ENCODE measurements at places on chromosomes 6 and 20.

DNA sequence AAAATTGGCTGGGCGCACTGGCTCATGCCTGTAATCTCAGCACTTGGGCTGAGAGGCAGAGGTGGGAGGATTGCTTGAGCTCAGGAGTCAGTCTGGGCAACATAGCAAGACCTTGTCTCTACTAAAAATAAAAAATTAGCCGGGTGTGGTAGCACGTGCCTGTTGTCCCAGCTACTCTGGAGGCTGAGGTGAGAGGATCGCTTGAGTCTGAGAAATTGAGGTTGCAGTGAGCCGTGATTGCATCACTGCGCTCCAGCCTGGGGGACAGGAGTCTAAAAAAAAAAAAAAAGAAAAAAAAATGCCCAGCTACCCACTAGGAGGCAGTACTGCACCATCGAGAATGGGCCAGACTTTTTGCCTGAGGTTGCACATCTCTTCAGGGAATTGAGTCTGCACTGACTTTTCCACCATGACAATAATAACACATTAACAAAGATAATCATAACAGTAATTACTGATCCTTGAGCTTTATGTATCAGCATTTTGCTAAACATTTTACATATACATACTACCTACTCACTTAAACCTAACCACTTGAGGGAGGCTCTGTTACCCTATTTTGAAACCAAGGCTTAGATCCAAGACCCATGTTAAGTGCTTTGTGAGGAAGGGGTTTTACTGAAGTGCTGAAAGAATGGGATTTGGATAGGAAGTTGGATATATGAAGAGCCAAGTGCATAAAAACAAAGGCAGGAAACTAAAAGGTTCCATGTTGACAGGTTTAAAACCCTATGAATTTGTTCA, 21.0 kb downstream of the SRSF3 start:
- DNase-seq = peak; percentile 73

GRCh38 chr6:170083236-170084051, 207.4 kb downstream of the DLL1 start:
- no peak for DNase-seq

GRCh38 chr20:40710603-40711002, 21.6 kb upstream of the MAFB start:
- no peak for DNase-seq

GRCh38 chr6:119329794-119330180, 19.8 kb downstream of the MAN1A1 start:
- no peak for DNase-seq

DNA sequence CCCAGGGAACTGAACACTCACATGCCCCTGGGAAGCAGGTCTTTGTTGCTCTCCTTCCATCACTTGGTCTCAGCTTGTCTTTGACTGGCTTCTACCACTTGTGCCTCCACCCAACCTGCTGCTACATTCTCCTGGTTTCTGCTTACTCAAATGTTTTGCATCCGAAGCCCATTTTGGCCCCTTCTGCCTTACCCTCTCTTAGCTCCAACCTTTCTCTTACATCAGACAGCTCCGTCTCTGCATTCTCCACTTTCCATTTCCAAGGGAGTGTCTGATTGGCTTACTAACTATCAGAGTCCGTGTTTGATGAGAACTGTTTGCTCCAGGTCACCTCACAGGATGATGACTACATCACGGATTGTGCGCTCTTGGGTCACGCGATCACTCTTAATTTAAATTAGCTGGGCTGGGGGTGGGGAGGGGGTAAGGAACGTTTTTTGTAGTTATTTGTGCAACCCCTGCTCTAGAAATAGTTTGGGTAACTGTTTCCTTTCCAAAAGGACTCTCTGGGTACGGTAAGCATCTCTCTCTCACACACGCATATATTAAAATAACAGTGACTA, 844 bp upstream of the ABRACL start:
- DNase-seq = peak; percentile 25

DNA sequence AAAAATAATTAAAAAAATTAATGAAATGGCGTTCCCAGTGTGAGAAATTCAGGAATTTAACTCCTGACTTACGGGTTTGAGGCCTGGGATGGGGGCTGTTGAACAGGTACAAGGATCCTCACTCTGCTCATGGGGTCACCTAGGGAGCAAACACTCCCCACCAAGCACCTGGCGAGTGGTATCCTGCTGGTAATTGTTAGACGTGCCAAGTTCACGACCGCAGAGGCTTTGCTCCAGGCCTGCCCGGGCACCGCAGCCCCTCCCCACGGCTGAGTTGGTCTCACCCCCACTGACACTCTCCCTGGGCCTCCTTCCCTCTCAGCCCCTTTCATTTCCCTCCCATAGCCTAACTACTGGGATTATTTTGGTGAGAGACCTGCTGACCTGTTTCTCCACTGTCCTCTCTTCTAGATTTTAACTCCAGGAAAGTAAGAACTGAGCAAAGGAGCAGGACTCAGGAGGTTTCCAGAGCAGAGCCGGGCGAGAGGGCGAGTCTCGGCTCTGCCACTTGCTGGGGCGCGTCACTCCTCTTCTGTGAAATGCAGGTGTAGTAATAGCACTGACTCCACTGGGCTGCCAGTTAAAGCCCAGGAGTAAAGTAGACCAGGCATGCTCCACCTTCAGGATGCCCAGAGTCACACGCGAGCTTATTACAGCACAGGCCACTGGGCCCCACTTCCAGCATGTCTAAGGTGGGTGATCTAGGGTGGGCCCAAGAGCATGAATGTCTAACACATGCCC, 22.8 kb downstream of the BMP7 start:
- DNase-seq = no peak

DNA sequence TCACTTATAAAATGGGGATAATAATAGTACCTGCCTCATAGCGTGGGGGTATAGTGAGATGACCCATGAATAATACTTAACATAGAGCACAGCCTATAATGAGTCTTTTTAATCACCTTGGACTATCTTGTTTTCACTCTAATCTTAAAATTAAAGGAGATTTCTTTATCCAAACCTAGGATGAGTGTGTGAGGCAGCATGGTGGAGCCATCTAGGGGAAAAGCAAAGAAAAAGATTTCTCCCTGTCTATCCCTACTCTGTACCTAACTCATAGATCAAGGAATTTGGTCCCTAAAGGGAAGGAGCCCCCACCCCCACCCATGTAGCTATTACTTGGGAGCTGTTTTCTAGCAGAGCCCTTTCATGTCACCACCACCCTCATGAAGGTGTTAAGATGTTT, 45.2 kb upstream of the PAK5 start:
- DNase-seq = no peak

GRCh38 chr6:11628562-11628961, 91.0 kb downstream of the TMEM170B start:
- no peak for DNase-seq

DNA sequence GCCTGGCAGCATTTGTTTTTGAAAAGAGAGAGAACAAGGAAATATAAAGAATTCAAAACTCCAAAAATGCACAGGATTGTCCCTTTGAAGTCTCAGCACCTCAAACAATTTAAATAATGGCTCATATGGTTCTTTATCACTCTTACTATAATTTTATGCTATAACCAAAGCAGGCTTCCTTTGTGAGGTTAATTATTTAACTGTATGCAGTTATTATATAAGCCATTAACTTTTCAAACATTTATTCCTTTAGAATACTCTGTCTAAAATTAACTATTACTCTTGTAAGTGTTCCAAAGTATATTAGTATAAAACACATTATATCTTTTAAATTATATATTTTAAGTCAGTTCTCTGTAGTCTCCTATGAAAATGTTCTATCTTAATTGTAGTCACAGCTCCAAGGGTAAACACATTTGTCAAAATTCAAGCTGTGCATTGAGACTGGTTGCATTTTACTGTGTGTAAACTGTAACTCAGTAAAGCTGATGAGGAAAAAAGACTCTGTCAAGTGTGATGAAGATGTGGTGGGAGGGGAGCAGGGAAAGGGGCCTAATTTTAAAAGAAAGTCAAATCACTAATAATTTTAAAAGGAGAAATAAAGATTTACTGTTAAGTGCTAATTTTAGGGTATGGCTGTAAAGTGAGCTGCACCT, 20.0 kb upstream of the PLAGL1 start:
- DNase-seq = no peak

- DNase-seq = no peak
These were observed 18.1 kb downstream of the HLA-DPB1 start for GRCh38 chr6:33093855-33094254.

DNA sequence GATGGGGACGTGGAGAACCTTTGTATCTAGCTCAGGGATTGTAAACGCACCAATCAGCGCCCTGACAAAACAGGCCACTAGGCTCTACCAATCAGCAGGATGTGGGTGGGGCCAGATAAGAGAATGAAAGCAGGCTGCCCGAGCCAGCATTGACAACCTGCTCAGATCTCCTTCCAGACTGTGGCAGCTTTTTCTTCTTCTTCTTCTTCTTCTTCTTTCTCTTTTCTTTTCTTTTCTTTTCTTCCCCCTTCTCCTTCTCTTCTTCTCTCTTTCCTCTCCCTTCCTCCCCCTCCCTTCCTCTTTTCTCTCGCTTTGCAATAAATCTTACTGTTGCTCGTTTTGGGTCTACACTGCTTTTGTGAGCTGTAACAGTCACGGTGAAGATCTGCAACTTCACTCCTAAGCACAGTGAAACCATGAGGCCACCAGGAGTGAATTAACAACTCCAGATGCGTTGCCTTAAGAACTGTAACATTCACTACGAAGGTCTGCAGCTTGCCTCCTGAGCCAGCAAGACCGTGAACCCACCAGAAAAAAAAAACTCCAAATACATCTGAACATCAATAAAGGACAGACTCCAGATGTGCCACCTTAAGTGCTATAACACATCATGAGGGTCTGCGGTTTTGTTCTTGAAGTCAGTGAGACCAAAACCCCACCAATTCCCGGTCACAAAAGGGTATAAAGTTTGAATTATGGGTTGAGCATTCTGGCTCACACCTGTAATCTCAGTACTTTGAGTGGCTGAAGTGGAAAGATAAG, 19.6 kb upstream of the SERPINB1 start:
- DNase-seq = no peak

DNA sequence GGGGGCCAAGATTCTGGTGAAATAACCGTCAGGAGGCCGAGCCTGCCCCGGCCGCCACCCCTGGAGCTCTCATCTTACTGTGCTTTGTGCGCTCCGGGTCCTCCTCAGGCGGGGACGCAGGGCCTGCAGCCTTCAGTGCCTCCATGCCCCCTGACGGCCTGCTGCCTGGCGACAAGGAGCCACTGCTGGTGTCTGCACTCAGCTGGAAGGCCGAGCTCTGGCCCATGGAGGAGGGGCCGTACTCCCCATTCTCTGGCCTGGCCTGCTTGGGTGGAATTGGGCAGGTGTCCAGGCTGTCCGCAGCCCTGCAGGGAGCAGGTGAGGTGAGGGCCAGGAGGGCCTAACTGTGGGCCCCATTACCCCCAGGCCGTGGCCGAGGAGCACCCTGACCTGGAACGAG, 5.3 kb downstream of the ZNF512B start:
- DNase-seq = no peak

- no peak for DNase-seq
These were observed 9.5 kb downstream of the DAAM2 start for GRCh38 chr6:39801456-39802251.

DNA sequence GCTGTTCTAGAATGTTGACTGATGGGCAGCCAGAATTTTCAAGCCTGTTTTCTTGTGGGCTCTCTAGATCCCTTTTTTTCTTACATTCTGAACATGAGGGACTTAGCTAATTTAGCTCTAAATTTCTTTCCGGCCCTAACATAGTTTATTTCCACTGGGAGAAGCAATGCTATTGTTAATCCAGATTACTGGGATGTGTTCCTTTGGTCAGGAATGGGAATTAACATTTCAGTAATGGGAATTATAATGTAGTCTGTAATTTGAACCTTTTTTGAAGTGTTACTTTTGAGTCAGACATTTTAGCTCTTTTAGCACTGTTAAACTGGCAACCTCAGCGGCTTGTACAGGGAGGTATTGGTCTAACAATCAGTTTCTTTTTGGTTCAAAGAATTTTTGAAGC, 7.5 kb downstream of the ZFAND3 start:
- DNase-seq = no peak

DNA sequence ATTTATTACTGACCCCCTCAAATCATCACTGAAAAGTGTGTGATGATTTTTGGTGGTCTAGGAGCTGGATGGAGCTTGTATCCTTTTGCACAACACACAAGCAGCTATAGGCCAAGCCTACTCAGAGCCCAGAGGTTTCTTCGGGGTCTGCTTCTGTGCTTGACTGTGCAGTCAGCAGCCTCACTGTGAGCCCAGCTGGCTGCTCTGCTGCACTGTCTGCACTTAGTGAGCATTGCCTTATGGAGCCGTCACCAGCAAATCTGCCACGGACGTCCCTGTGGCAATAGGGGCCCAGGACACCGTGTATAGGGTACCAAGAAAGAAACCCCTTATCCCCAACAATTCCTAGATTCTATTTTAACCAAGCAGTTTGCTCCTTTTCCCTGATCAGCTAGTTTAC, 38.6 kb upstream of the GMPR start:
- no peak for DNase-seq

DNA sequence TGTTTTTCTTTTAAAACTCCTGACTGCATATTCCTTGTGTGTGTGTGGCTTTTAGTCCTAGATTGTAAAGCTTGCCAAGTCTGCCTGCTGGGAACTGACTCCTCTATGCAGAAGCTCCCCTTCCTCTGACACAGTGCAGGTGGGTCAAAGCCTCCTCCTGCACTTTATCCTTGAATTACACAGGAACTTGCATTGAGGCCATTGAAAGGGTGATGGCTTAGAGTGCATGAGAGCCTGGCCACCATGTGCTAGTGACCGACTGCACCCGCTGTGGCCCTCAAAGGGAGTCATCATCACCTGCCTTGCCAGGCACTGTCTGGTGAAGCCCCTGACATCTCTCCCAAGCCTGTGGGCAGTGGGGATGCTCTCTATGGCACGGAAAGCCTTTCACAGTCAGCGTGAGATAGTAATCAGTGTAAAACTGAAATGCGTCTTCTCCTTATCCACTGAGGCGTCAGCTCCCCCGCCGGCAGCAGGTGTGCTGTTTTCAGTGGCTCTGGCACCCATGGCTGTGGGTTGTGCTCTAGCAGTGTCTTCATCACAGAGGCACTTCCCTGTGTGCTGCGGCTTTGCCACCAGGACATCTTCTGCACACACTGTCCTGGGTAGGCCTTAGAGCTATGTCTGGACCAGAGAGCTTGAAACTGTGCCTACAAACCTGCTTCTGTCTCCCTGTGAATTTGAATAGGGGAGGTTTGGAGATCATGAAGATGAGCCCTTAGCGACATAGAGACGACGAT, 87.9 kb downstream of the THBS2 start:
- DNase-seq = no peak

GRCh38 chr6:159913375-159913774, 22.6 kb downstream of the MAS1 start:
- no peak for DNase-seq

GRCh38 chr6:6581054-6581453, 7.5 kb upstream of the LY86 start:
- DNase-seq = no peak

DNA sequence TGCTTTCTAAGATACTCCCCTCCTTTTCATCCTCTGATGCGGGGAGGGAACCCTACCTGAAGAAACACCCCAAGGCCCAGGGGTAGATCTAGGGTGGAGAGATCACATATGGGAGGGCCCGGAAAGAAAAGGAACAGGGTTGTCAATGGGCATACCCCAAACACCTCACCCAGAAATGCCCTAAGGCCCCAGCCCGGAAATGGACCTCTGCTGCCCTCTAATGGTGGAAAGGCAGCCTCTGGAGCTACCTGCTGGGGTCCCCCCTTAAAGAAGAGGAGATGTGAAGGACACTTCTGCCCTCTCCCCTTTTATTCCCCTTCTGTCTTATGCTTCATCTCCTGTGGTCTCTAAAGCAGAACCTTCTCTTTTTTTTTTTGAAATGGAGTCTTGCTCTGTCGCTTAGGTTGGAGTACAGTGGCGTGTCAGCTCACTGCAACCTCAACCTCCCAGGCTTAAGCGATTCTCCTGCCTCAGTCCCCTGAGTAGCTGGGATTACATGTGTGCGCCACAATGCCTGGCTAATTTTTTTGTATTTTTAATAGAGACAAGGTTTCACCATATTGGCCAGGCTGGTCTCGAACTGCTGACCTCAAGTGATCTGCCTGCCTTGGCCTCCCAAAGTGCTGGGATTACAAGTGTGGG, 458 bp upstream of the ARMC12 start:
- peak; percentile 39 for DNase-seq

All from AG10803 (cell line).